Activated T-helper 9 cell treated with anti-CD3 and anti-CD28 coated beads, Interleukin-2, amount 50 U/mL, for 16 hours (primary cell): ENCODE measurements at places on chromosomes 16 and 17.

DNA sequence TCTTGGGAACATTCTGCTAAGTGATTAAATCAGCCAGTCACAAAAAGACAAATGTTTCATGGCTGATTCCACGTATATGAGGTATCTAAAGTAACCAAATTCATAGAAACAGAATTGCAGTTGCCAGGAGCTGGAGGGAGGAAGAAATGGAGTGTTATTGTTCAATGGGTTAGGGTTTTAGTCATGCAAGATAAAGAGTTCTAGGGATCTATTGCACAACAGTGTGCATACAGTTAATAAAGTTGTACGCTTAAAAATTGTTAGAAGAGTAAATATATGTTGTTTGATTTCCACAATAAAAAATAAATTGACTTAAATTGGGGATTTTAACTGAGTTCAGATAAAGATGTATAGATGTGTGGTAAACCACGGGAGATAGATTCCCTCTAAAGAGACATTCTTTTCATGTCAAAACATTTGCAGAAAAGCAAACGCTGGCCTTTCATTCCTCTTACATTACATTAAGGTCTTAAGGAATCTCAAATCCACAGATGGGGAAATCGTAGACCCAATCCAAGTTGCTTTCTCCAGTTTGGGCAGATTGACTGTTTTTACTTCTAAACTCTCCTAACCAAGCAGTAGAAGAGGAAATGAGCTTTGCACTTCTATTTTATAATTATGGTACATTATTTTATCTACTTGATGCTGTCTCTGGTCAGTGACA, 4.6 kb downstream of the PRDM7 start:
- no peak for DNase-seq

DNA sequence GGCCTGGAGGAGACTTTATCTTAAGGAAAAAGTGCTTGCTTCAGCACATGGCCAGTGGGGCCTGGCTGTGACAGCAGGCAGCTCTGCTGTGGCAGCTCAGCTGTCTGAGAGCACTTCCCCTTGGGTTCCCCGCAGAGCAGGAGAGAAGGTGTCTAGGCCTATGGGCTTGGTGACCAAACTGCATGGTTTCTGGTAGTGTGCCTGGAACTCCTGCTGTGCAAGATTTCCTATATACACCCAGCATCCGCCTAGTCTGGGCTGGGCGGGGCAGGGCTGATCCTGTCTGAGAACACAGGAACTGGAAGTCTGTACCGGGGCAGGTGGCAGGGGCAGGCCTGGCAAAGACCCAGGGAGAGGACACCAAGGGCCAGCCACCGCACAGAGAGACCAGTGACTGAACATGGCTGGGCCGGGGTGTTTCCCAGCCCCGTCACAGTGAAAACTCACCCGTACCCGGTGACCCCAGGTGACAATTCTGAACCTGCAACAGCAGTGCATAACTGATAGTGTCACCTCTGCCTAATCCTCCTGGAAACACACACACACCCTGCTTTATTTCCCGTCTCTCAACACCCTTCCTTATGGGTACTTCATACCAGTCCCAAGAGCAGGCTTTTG, 39.3 kb downstream of the CHD9 start:
- no peak for DNase-seq

DNA sequence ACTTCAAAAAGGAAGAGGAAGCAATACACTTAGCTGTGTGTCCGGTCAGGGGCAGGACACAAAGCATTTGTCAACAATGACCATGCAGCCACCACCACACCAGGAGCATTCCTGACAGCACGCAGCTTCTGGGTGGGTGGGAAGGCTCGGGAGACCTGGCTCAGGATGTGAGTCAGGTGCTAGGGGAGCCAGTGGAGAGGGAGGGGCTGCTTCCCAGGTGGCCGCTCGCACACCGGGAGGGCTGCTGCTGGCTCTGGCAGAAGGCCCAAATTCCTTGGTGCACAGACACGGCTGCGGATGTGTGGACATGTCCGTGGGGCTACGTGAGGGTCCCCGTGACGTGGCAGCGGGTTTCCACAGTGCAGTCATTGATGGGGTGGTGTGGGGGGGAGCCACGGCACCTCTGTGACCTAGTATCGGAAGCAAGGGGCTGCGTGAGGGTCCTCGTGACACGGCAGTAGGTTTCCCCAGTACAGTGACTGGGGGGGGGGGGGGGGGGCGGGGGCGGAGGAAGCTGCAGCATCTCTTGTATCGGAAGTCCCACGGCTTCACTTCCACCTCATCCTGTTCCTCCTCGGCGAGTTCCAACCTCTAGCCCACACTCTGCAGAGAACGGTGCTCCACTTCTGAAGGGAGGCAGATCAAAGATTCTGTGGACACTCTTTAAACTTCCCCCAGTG, 112.8 kb downstream of the ZNF778 start:
- DNase-seq = no peak

DNA sequence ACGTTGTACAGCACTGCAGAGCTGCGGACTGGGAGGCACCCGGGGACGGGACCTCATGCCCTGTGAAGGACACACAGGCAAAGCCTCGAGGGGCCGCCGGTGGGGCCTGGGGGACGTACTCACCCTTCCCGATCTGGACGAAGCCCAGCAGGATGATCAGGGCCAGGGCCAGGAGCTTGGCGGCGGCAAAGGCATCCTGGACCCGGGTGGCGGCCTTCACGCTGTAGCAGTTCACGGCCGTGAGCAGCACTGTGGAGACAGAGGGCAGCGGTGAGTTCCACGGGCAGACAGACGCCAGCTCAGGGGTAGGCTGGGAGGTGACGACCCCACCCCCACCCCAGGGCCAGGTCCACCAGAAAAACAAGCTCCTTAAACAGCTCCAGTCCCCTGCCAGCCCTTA, 17.7 kb downstream of the SLC7A5 start:
- DNase-seq = no peak

GRCh38 chr17:19370493-19370960, 7.8 kb upstream of the MAPK7 start:
- no peak for DNase-seq

GRCh38 chr17:12613566-12613965, 52.1 kb upstream of the MYOCD start:
- no peak for DNase-seq

DNA sequence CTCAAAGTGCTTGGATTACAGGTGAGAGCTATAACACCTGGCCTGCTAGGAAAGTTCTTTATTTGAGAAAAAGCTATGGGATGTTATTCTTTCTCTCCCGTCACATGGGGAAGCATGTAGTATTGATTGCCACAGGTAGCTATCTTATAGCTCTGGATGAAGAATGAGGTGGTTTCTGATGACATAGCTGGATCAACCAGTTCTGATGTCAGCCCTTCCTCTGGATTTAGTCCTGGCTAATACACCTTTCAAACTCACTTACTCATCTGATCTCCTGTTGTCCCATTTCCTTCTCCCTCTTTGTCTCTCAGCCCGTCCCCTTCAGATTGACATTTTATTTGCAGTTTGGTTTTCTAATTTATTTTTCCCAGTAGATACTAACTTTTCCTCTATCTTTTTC, 14.1 kb upstream of the PPM1D start:
- no peak for DNase-seq

DNA sequence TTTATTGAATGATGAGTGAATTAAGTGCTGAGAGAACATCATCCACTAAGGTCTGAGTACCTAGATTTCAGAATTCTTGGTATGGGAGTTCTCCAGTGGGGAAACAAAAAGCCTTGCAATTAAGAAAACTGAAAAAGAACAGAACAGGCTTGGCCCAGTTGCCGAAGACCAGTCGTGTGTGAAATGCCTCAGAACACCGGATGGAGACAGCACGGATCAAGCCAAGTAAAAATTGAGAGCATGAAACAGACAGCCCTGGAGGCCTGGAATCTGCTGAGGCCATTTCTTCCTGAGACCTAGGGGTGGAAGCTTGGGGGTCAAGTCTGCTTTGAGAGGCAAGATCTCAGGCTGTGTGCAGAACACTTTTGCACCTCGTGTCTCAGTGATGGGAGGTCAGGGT, 43.3 kb downstream of the GRIN2A start:
- DNase-seq = no peak

DNA sequence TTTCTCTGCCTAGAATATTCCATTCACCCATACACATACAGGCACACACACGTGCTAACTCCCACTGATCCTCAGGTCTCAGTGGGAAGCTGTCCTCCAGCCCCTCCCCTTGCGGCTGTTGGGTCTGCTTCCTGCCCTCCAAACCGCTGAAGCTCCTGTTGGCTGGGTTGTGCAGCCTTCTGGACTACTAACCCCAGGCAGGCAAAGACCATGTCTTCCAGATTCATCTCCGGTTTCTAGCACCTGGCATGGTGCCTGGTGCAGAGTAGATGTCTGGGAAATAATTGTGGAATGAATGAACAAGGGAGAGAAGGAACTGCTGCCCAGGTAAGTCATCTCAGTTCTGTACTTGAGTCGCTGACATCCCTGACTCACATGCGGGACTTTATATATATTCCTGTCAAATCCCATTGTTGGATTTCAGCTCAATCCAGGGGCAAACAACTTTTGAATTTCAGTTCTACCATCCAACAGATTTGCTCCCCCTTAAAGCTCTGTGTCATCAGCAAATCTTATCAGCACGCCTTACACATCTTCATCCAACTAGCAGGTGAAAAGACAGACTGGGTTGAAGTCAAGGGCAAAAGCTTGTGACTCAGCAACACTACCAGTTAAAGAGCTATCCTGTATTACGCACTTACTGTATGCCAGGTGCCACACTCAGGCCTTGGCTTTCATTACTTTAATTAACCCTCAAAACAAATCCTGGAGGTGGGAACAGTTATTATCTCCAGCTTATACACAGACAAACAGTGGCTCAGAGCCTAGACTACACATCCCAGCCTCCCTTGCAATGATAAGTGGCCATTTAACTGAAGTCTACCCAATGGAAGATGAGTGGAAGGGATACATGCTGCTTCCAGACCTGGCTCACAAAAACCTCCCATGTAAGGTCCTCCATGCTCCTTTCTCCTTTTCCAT, 51.1 kb downstream of the SRCIN1 start:
- DNase-seq = no peak

DNA sequence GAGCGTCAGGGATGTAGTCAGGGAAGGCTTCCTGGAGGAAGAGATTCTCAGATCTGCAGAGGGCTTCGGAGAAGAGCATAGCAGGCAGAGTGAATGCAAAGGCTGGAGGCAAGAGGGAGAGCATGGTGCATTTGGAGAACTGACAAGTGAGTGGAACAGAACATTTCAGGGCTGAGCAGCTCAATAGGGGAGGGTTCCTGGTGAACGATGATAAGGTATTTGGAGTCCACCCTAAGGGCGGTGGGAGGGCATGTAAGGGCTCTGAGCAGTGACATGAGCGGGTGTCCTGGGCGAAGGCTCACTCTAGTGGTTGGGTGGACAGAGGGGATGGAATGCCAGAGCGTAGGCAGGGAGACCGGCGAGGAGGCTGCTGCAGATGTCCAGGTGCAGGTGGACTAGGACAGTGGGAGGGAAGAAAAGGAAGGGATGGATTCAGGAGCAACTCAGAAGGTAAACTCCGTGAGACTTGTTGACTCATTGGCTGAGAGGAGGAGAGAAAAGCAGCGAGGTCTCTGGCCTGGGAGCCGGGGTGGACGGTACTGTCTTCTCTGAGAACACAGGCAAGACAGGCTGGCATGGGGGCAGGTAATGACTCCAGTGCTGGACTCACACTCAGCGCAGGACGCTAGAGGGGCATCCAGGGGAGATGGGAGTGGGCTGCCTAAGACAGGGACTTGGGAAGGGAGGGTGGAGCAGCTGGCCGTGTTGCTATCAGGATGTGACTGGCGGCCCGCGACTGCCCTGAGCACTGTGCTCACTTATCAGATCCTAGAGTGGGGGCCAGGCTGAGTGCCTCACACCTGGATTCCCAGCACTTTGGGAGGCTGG, 1.4 kb upstream of the PITPNA start:
- DNase-seq = no peak

GRCh38 chr16:85991425-85991824, 92.5 kb downstream of the IRF8 start:
- DNase-seq = no peak

DNA sequence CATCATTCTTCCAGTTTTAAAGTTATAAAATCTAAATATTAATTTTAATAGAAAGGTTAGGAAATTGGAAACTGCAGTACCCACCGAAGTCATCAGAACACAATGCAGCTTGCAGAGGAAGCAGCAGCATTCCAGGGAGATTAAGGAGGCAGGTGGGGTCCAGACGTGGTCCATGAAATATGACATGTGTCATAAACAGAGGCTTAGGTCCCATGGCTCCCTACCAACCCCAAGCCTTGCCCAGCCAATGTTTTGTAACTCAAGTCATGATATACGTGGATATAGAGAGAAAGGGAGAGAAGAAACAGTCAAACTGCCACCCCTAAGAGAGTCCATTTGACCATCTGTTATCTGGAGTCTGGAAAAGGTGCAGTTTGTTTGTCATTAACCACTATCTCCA, 670.0 kb downstream of the TOX3 start:
- no peak for DNase-seq

DNA sequence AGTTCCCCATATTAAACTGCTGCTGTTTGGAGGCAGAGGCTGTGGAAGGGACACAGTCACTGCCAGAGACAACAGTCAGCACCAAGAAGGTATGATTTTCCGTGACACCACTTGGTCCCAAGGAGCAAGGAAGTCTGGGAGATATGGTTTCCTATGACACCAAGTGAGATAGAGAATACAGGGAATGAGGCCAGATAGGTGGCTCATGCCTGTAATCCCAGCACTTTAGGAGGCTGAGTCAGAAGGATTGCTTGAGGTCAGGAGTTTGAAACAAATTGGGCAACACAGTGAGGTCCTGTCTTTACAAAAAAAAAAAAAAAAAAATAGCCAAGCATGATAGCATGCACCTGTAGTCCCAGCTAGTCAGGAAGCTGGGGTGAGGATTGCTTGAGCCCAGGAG, 90.8 kb downstream of the ABCC12 start:
- DNase-seq = no peak

DNA sequence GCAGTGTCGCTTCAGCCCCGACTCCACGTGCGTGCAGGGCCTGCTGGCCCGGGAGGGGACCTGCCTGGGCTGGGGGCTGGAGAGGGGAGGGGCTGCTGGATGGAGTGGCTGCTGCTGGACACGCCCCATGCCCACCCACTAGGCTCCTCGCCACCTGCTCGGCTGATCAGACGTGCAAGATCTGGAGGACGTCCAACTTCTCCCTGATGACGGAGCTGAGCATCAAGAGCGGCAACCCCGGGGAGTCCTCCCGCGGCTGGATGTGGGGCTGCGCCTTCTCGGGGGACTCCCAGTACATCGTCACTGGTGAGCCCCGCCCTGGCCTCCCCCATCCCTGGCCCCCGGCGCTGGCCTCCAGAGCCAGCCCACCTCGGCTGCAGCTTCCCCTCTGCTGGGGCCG, 2.4 kb downstream of the BRICD5 start:
- DNase-seq = no peak

GRCh38 chr17:75619506-75620431, 13.5 kb upstream of the SMIM5 start:
- DNase-seq = no peak

- DNase-seq = no peak
Observed at GRCh38 chr16:15951852-15952251, 2.4 kb downstream of the ABCC1 start.

DNA sequence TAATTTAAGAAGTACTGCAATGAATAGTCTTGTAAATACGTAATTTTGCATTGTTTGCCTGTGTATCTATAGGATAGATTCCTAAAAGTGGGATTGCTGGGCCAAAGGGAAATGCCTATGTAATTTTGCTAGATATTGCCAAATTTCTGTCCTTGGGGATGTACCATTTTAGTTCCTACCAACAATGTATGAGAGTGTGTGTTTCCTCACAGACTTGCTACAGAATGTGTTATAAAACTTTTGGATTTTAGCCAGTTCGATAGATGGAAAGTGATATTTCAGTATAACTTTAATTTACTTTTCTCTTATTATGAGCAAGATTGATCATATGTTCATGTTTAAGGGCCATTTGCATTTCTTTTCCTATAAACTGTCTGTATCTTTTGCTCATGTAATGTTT, 8.3 kb downstream of the TANGO6 start:
- DNase-seq = no peak
